Smooth muscle cell of the umbilical artery (primary cell): ENCODE measurements at places on chromosomes 2 and 18. TPM values are rescaled to one million over a fixed set of nuclear protein-coding genes. Genes with fewer than 3 reads are reported as not detected.

BOD1L2 gene
- total RNA-seq: not detected in 2 replicates

GPAT2 gene
- total RNA-seq: 2.7 and 11.0 TPM in 2 replicates

ZNF385B gene
- not detected in 2 replicates for total RNA-seq

CELF4 gene
- not detected in 2 replicates for total RNA-seq

LHCGR gene
- under 0.01 TPM in 1 of 2 replicates, not detected in the other for total RNA-seq

SLC23A3 gene
- total RNA-seq: 0.89 and 2.8 TPM in 2 replicates

SERPINB11 gene
- total RNA-seq: not detected in 2 replicates

LAMA1 gene
- total RNA-seq: 31.2 and 44.6 TPM in 2 replicates

RGPD8 gene
- total RNA-seq: 18.4 and 22.1 TPM in 2 replicates

HJURP gene
- total RNA-seq: 1.5 and 9.4 TPM in 2 replicates
